ENCODE measurements at places on chromosomes 1 and 21.

- DNase-seq: no peak
Measured at GRCh38 chr21:45318556-45319404, 31.1 kb upstream of the POFUT2 start.

GRCh38 chr1:200665861-200666260, 3.8 kb downstream of the DDX59 start:
- no peak for DNase-seq

- DNase-seq: no peak
Measured at GRCh38 chr1:154837672-154838171, 32.4 kb downstream of the KCNN3 start.

- no peak for DNase-seq
Measured at GRCh38 chr1:22206551-22207125, 63.7 kb upstream of the WNT4 start.

GRCh38 chr1:234710381-234710780, 100.4 kb upstream of the IRF2BP2 start:
- no peak for DNase-seq

Measured in HL-60 (cell line).